CD4-positive, CD25-positive, alpha-beta regulatory T cell (primary cell): ENCODE measurements at places on chromosomes 13 and 19.

- DNase-seq, result no peak
Measured at GRCh38 chr19:47129579-47129978, 1.1 kb upstream of the SAE1 start.

- DNase-seq, result no peak
Measured at GRCh38 chr13:60329221-60329923, 67.6 kb upstream of the TDRD3 start.

- DNase-seq, result no peak
Measured at GRCh38 chr19:44789943-44790483, 12.3 kb downstream of the CBLC start.

GRCh38 chr13:52713894-52714293 lies 25.7 kb downstream of the CNMD start:
- no peak for DNase-seq

GRCh38 chr19:51440846-51441409 lies 17.3 kb downstream of the SIGLEC8 start:
- no peak for DNase-seq

- DNase-seq, result no peak
Measured at GRCh38 chr13:20388184-20388583, 137.5 kb downstream of the CRYL1 start.
